ENCODE measurements at places on chromosomes 1 and 21. TPM values are rescaled to one million over a fixed set of nuclear protein-coding genes. Genes with fewer than 3 reads are reported as not detected.

KPNA6 gene
- 46.5 TPM for total RNA-seq

GNG12 gene
- total RNA-seq: 75.9 TPM

SIPA1L2 gene
- total RNA-seq: 13.7 TPM

SLAMF1 gene
- not detected for total RNA-seq

MT1HL1 gene
- total RNA-seq: not detected

DNA sequence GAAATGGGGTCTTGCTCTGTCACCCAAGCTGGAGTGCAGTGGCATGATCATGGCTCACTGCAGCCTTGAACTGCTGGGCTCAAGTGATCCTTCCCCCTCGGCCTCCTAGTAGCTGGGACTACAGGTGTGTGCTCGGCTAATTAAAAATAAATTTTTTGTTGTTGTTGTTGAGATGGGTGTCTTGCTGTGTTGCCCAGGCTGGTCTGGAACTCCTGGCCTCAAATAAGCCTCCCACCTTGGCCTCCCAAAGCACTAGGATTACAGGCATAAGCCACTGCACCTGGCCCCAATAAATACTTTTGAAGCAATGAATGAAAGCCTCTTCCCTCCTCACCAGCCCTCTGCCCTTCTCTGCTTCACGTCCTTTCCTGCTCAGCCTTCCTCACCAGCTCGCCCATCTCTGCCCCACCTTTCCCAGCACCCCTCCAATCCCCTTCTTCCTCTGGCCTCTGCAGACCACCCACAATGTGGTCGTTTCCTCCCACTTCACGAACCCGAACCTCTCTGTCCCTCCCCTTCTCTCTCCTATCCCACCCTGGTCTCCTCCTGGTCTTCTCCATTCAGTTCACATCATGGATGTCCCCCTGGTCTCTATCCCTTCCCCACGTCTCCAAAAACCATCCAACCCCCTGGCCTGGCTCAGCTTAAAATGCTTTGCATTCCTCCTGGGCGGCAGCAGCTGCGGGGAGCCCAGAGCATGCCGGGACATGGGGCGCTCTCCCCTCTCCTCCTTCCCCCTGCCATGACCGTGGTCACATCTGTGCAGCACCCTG lies 38.4 kb downstream of the RAP1GAP start:
- no peak for DNase-seq

DNA sequence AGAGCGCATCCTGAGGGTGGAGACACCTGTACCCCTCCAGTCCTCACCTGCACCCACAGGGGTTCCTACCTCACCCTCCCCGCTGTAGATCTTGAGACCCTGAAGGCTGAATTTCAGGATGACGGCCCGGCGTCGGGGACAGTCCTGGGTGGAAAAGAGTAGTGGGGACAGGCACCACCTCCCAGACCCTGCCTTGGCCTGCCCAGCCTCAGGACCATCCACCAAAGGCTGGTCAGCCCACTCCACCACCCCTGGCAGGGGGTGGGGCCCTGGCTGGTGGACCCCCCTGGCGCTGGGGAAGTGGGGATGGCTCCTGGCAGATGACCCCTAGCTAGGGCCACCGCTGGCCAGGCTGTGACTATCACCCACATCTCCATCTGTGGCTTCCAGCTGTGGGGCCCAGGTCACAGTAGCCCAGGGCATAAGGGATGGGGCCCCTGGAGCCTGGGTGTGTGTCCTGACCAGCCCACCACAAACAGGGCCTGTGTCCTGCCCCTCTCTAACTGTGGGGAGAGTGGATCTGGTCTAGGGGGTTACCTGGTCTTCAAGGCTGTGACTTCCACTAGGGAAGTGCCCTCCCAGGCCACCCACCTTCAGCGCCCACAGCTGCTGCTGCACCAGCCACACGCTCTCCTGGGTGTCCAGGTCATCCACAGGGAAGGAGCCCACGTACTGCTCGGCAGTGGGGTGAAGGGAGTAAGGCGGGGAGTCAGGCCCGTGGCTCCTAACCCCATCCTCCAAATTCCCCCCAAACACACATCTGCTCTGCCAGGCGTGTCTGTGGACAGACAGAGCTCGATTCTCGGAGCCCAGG lies 5.4 kb downstream of the SH2D5 start:
- no peak for DNase-seq

GRCh38 chr1:177137814-177138213 lies 26.7 kb downstream of the ASTN1 start:
- no peak for DNase-seq

- no peak for DNase-seq
Measured at GRCh38 chr1:209877087-209877764, 49.5 kb downstream of the UTP25 start.

- no peak for DNase-seq
Measured at GRCh38 chr1:203122159-203122558, 5.4 kb upstream of the ADORA1 start.

GRCh38 chr1:70042090-70042731 lies 163.2 kb downstream of the LRRC40 start:
- DNase-seq: no peak

DNA sequence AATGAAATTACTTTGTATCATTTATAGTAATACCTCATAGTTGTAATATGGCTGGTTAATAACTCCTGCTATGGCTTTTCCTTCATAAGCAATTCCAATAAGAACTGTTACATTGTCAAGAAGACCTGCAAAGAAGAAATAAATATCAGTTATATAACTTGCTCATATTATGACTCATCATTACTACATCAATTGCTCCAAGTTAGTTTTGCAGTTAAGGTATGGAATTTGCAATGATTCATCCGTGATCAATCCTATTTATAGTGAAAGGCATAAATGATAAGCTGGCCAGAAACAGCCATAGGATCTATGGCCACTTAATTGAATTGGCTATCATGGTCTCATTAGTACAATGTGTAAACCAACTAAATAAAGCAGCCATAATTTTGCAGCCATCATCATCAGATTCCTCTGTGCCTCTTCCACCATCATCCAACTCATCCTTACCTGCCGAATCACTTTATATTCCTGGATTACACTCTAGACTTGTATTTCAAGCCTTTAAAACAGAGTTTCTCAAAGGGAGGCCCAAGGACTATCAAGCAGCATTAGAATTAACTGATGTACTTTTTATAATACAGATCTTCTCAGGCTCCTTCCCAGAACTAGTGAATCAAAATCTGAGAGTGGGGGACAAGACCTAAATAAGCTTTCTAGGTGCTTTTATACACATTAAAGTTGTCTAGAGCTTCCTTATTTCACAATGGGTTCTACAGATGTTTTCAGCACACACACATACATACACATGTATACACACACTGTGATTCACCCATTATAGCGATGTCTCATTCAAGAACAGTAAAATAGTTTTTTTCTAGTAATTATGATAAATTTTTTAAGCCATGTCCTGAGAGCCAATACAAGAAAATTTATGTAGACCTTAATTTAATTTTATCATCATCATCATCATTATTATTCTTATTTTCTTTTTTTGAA lies 21.2 kb upstream of the EPRS1 start:
- DNase-seq: no peak

DNA sequence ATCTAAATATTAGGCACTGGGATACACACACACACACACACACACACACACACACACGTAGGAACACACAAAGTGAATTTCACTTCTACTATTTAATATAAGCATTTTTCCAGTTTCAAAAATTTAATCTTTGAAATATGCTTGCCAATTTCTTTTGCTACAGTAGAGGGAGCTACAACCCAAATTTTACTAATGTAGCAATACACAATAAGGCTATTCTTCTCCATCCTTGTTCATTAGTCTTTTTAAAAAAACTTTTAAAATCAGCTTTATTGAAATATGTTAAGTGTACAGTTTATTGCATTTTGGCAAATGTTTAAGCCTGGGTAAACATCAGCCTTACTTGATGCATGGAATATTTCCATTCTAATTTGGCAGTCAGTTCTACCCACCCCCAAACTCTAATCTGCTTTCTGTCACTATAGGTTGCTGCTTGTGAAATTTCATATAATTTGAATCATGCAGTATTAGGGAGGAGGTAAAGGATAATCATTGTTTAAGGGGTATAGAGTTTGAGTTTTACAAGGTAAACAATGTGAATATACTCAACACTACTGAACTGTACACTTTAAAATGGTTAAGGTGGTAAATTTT lies 93.0 kb upstream of the TENT5C start:
- DNase-seq: no peak

- no peak for DNase-seq
Measured at GRCh38 chr1:158996998-158997397, 12.7 kb upstream of the IFI16 start.

DNA sequence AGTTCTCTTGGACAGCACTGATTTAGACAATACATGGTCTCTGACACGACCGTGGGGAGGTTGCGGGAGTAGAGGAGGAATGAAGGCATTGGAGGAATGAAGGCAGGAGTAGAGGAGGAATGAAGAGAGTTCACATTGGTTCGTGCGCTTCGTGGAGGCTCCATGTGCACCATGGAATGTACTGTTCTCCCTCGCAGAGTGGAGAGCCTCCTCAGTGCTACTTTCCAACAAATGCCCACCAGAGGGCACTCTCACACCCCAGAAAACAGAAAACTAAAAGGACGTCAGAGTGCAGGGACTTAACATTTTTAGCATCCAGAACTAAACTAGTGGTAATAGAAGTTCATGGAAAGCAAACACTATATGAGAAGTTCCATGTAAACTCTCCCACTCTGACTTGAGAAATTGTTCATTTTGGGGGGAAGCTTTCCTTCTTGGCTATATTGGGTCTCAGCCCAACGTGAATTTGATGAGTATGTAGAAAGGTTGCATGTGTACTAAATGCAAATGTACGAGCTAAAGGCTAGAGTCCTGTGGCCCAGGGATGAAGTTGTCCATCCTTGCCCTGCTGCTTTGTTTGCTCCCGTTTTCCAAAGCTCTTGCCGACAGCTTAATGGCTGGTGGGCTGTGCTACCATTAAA lies 211.6 kb downstream of the LMX1A start:
- no peak for DNase-seq

DNA sequence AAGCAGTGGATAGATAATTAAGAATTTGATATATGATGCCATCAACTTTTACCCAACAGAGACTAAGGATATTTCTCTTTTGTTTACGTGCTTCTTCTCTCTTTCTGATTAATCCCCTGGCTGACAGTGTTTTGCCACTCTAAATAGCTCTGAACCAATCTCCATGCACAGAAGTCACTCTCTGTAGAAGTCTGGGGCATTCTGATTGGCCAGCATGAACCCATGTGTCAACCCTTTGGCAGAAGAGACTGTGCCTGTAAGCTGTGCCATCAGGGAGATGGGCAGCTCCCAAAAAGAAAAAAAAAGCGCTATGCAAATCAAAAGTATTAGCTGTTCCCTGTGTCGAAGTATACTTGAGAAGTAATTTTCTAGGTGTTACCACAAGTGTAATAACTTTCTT lies 34.1 kb upstream of the NRIP1 start:
- DNase-seq: no peak

GRCh38 chr1:95232646-95233318 lies 1.2 kb upstream of the RWDD3 start:
- DNase-seq: no peak

DNA sequence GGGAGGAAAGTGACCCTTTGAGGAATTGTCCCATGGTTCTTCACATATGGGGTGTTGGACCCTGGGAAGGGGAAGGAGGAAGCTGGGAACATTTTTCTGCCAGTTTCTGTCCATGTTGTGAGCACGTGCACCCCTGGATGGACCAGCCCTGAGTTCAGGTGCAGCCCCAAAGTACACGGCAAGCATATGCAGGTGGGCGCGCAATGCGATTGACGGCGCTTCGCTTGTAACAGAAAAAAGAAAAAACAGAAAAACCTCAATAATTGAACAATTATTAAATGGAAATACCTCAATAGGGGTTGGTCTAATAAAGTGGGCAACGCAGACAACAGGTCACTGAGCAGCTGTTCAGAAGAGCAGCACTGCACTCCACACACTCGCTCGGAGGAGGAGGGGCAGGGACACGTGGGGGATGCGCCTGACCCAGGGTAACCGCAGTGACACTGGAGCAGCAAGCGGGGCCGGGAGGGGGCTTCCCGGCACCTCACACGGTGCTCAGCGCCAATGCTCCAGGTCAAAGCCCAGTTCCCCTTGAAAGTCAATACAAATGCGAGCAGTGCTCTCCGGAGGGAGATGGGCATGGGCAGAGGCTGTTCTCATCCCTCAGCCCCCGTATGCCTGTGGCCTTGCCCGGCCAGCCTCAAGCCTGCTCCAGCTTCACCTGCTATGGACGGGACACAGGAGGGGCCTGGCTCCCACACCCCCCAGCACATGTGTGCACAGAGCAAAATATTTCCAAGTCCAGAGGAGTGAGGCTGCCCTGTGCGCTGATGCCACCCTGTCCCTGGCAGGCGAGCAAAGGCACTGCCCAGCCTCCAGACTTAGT lies 6.6 kb upstream of the ACTRT2 start:
- no peak for DNase-seq

DNA sequence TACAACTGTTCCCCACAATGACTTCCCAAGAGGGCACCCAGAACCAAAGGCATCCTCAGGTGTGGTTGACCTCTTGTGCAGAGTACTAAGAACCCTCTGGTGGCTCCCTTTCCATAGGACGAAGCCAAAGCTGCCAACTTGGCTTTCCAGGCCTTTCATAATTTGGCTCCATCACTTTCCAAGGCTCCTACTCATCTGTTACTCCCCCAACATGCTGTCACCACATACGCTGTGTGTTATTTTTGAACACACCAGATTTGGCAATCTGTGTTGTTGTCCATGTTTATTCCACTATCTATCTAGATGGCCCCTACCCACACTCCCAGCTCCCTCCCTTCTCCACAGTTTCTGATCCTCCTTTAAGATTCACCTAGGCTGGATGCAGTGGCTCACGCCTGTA lies 10.2 kb upstream of the NKAIN1 start:
- DNase-seq: no peak

GRCh38 chr1:106584107-106584506 lies 472.4 kb upstream of the PRMT6 start:
- no peak for DNase-seq

GRCh38 chr1:73756817-73757216 lies 441.2 kb downstream of the LRRIQ3 start:
- DNase-seq: no peak

DNA sequence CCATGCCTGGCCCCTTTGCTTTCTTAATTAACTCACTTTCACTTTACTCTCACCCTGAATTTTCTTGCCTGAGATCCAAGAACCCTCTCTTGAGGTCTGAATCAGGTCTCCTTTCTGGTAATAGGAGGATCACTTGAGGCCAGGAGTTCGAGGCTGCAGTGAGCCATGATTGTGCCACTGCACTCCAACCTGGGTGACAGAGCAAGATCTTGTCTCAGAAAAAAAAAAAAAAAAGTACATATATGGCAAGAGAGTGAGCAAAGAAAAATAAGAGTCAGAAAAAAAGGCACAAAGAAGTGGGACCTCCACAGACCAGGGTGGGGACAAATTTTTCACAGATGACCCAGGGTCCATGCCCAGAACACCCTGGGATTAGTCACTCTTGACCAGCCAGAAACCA lies 34.1 kb upstream of the RD3 start:
- DNase-seq: no peak

GRCh38 chr1:162029157-162029556 lies 5.5 kb upstream of the OLFML2B start:
- no peak for DNase-seq

- DNase-seq: no peak
Measured at GRCh38 chr21:41866274-41866809, 12.8 kb downstream of the PRDM15 start.

- DNase-seq: peak; percentile 90
Measured at GRCh38 chr1:19448491-19449439, 36.6 kb downstream of the CAPZB start.
